ENCODE measurements at places on chromosomes 6 and 20.

DNA sequence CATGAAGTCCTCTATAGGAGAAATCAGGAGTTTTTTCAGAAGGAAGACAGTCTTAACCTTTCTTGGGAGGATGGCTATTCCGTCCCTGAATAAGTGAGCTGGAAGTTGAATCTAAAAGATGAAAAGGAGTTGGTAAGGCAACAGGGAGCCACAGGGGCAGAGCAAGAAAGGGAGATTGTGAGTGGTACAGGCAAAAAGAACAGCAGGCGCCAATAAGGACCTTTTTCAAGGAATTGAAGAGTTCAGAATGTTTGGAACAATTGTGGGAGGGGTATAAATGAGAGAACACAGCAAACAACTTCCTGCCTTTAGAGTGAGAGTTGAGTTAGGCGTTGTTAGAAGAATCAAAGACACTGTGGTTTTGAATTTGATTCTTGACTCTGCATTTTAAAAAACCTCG, 1003.7 kb downstream of the EPHA7 start:
- DNase-seq = no peak

DNA sequence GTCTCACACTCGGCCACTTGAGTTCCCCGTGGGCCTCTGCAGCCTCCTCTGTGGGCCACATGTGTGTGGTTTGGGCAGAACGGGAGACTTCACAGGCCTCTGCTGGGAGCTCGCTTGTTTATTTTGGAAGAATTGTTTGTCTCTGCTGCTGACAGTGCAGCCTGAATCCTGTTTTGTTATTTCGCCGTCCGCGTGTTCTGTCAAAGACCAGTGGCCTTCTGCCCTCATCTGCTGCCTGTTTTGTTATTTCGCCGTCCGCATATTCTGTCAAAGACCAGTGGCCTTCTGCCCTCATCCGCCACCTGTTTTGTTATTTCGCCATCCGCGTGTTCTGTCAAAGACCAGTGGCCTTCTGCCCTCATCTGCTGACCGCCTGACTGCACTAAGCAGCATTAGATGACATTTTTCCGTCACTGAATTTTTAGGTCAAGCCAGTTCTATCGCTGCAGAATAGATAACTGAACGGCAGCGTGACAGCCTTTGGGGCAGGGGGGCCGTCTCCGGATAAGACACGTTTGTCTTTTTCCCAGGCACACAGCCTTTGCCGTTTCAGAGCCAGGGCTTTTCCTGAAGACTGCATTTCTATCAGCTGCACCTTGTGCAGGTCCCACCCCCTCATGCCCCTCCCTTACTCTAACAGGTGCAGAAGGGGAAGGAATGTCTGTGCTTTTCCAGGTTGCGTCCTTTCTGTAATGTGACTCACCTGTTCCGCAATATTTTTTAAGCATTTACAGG, 158.5 kb upstream of the AFDN start:
- DNase-seq = no peak

GRCh38 chr20:11437090-11437489, 480.6 kb upstream of the BTBD3 start:
- DNase-seq = no peak

- DNase-seq = no peak
These were observed 11.4 kb downstream of the PKIG start for GRCh38 chr20:44593751-44594150.

DNA sequence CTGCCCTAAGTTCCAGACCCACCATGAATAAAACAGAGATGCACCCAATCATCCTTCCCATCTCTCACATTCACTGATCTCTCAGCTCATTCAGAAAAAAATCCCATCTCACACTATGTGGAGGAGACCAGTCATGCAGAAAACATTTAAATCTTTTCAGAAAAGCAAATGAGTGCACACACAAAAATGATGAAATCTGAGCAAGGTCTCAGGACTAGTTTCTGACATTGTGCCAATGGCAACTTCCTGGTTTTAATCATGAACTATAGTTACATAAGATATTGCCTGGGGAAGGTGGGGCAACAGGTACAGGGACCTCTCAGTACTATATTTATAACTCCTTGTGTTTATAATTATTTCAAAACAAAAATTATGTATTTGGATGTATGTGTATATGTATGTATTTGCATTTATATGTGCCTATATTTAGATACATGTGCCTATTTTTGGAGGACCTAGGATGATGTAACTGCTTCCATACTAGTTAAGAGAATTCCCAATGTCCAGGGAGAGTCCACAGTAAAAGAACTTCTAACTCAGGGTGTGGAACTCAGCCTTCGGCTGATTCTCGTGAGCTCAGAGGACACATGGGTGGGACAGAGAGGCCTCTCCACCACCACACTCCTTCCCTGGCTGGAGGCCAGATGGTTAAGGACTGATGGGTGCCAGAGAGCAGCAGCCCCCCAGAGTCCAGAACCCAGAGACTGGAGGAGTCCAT, 71.7 kb upstream of the MAP3K4 start:
- DNase-seq = no peak
